Stimulated activated CD4-positive, alpha-beta T cell treated with anti-CD3 and anti-CD28 coated beads, TNF-alpha, amount 100 ng/mL, for 1 hour (primary cell): ENCODE measurements at places on chromosomes 16 and 17.

DNA sequence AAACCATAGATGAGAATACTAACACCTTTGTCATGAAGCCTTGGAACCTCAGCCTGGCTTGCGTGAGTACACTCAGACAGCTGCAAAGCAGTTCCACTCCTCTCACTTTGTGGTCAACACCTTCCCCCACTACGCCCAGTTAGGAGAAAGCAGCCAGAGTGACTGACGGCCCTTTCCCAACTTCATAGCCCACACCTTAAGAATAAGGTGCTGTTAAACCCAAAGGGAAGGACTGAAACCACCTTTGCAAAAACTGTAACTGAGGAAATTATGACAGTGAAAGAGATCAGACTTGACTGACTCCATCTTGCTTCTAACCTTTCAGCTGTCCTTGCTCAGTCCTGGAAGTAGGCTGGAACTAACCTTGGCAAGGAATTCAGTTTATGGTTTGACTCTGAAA lies 13.7 kb downstream of the N4BP1 start:
- no peak for DNase-seq

DNA sequence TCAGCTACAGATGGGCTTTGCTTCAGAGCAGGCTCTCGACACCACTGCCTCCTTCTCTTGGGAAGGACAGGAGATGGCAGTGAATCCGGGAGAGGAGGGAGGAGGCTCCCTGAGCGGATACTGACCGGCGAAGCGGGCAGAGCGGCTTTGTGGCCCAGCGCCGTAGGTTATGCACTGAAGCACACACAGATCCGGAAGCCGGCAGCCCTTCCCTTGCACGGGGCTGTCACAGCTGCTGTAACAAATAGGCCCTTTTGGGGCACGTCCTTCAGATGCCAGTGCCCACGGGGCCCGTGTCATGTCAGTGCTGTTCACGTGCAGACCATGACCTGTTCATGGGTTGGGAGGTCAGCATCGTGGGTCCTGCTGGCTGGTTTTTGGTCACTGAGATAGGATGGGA lies 144.7 kb upstream of the CHMP6 start:
- no peak for DNase-seq

DNA sequence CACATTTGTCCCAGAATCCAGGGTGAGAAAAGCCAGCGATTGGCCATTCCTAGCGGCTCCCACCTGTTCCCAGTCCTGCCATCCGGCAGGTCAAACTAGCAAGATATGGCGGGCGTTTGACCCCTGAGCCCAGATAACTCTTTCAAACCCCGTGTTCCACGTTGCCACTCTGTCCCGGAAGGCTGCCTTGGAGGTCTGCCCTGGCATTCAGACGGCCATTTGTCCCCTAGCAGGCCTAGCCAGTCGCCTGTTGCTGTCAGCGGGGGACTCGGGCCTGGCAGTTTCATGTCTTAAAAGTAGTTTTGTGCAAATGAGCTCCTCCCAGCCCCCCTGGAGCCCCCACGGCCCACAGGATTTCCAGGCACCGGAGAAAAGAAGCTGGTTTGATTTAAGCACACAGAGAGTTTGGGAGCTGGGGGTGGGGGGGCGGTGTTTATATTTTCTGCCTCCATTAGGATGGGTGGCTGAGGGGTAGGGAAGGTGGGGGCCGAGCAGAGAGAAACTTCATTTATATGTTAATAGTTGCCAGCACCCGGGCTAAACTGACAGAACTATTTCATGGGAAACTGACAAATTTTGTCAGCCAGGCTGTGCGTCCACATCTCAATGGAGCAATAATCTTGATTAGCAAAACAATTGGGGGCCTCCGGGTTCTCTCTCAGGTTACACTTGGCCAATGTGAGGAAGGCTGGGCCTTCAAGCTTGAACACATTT lies 240.9 kb upstream of the SALL1 start:
- no peak for DNase-seq

GRCh38 chr17:31997005-31997404 lies 10.2 kb upstream of the LRRC37B start:
- no peak for DNase-seq

GRCh38 chr17:77592106-77592865 lies 366.2 kb upstream of the TNRC6C start:
- DNase-seq = no peak

DNA sequence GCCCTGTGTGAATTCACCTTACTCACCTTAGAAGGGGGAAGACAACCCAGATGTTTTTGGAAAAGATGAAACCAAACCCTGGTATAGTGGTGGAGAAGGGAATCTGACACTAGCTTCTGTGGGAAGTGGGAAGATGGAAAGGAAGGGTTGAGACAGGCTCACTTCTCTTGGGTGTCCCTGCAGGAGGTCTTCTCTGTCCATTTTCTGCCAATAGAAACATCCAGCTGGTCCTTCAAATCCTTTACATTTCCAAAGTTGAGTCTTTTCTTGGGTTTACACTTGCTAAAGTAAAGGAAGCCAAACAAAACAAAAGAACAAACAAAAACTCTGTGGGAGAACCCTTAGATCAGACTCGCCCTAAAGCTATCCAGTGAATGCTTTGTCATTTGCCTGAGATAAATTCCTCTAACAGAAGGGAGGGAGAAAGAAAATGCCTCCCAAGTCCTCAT lies 10.2 kb downstream of the HOXB1 start:
- DNase-seq = no peak

GRCh38 chr16:24135624-24136565 lies 120.2 kb upstream of the CACNG3 start:
- no peak for DNase-seq

DNA sequence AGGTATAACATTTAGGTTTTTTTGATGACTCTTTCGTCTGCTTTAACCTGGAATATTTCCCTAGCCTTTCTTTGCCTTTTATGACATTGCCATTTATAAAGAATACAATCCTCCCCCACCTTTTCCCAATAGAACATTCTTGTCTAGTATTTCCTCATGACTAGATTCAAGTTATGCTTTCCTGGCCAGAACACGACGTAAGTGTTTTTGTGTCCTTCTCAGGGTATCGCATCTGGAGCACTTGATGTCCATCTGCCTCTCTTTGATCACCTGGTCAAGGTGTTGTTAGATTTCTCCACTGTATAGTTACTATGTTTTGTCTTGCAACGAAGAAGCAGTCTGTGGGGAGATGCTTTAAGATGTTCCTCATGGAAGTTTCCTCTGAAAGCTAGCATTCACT lies 87.4 kb downstream of the MSI2 start:
- DNase-seq = no peak

GRCh38 chr17:14859542-14859941 lies 405.6 kb downstream of the PMP22 start:
- no peak for DNase-seq

DNA sequence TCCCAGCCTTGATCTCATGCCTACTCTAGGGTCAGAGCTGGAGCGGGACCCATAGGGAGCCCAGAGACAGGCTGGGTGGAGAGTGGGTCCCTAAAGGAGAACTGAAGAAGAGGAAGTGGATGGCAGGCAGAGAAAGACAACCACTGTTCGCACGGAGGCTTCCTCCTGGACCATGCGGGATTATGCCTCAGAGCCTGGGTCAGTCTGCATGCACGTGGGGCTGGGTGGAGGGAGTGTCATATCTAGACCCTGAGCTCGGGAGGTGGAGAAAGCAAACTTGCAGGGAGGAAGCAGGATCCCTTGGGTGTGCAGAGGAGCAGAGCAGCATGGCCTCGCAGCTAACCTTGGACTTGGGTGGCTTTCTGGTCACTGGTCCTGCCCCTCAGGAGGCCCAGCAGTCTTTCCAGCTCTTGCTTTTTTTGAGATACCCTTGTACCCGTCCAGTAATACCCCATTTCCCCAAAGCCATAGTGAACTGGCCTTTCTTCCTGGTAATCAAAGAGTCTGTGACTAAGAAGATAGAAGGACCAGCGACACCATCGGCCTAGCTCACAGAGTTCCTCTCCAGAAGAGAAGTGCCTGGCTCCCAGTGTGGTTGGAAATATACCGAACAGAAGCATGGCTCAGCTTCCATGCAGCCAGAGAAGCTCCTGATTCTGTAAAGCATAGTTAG lies 344.2 kb downstream of the CPPED1 start:
- no peak for DNase-seq

GRCh38 chr16:85056211-85056748 lies 28.7 kb downstream of the KIAA0513 start:
- DNase-seq = no peak
